ENCODE measurements at places on chromosomes 13 and 19.

- DNase-seq, result no peak
Observed at GRCh38 chr13:92362717-92363116, 863.9 kb upstream of the GPC6 start.

GRCh38 chr13:113148407-113148806 lies 10.0 kb upstream of the PROZ start:
- DNase-seq, result no peak

DNA sequence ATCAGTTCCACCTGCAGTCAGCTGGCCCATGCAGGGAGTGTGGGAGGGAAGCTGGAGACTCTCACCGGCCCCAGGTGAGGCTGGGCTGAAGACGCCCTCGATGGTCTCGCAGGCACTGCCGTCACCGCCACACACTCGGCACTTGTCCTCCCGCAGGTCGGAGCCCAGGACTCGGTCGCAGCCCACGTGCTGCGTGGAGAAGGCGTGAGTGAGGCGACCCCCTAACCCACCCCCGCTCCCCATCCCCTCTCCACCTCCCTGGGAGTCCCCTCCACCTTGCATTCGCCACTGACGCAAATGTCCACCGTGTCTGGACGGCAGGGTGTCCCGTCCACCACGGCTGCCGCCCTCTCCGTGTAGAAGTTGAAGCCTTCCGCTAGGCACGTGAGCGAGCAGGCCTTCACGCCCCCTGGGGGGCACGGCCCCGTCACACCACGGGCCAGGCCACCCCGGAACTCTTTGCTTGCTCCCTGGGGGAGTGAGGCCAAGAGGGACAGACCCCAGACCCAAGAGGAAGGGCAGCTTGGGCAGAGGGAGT lies 12.0 kb upstream of the MYO1F start:
- DNase-seq, result no peak

DNA sequence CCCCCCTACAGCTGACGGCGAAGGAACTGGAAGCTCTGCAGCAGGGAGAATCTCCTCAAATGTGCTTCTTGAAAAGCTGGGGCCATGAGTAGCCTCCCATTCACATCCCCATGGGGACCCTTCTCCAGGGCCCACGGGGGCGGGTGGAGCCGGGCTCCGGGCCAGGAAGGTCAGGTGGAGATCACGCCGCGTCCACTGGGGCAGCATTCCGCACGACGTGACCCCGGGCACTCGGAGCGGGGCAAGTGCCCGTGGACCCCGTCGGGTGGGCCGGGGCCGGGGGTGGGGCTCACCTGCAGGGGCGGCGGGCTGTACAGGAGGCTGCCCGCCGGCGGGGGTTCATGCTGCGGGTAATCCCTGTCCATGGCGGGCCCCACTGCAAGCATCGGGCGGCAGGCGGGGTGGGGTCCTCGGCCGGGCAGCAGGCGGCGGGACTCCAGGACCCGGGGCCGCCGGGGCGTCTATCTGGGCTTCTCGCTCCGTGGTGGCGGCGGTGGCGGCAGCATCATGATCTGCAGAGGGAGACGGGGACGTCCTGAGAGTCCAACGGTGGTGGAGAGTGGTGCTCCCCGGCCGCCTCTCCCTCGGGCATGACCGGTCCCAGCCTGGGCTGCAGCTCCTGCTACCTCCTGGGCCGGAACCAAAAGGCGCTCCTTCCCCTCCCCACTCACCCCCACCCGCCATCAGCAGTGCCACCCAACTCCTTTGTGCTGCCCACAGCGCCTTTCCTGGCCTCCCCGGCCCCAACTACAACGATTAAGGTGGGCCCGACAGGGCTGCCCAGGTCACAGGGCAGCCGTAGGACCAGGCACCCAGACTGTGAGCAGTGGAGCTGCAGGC lies 20.0 kb downstream of the SBNO2 start:
- DNase-seq, result no peak

DNA sequence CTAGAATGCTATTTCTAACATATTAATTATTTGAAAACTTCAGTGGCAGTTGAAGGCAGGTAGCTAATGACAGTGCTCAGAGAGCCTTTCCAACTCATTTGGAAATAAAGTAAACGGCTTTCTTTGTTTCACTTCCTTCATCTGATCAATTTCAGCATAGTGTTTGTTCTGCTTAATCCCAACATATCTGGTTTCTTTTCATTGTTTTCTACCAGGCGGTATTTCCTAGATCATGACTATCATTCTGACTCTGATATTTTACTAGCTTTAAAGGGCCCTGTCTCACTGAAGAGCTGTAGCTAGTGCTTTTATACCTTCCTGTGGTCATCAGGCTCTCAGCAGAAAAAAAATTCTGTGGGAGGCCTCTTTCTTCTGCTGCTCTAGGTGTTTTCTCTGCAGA lies 178.6 kb downstream of the RBM26 start:
- no peak for DNase-seq

DNA sequence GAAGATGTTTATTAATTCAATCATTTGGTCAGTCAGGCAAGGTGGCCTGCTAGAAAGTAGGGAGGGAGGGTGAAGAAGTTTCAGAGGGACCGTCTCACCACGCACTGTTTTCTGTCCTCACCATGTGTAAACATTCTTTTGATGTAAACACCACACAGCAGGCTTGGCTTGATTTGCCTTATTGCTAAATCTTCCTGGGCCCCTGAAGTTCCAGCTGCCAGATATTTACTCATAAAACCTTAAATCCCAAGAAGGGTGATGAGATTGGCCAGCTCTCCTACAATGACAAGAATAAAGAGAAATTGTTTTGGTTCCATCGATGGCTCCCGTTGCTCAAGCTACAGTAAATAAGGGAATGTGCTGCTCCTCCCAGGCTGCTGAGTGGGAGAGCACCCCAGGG lies 198.2 kb upstream of the TMTC4 start:
- no peak for DNase-seq

DNA sequence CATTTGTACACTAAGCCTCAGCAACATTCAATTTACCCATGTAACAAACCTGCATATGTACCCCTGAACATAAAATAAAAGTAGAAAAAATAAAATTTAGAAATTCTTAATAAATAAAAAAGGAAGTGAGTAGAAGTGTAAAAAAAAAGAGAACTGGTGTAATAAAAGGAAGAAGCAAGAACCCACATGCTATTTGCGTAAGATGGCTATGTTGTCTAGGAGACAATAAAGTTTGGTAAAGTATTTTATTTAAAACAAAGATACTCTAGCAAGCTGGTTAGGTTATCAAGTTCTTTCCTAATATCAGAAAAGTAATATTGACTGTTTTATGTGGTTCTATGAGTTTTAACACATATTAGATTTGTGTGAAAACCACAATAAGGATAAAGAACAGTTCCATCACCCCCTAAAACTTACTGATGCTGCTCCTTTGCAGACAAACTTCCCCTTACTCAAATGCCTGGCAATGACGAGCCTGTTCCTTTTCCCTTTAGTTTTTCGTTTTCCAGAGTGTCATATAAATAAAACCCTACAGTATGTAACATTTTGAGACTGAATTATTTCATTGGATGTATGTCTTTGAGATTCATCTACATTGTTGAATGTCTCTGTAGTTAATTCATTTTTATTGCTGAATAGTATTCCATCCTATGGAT lies 98.9 kb downstream of the TNFSF13B start:
- DNase-seq, result no peak

- DNase-seq, result peak; percentile 19
Observed at GRCh38 chr13:20772401-20773131, 1.2 kb downstream of the EEF1AKMT1 start.

DNA sequence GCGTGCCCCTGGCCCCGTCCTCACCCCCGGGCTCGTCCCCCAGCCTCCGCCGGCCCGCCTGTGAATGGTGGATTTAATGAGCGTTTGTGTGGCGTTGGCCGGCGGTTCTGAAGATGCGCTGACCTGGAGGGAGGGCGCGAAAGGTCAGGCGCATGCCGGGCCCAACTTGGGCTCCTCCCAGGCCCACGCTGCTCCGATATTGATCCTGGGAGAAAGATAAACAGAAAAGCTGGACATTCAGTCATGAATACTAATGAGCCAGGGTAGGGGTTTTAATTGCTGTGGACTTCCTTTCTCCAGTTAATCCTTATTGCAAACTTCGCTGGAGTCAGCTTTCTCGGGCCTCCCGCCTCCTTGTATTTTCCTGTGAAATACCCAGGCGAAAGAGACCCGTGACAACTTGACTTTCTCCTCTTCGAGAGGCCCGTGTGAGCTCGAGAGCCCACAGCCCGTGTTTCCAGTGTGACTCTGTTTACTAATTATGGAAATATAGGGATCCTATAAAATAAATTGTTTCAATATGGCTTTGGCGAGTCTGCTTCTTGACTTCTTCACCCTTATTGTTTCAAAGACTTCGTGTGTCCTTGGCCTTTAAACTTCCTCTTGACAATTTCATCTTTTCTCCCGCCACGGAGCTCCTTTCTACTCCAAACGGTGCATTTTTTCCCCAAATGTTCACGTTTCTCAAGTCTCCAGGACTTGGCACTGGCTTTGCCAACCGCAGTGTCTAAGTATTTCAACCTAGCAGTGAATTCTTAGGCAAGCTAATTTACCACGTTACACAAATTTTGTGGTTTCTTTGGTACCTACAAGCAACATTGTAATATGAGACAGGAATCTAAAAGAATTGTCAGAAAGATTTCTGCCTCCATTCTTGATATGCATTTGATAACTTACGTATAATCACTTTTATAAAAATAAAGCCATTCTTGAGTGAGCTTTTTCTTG lies 10.5 kb downstream of the ZIC2 start:
- no peak for DNase-seq

GRCh38 chr19:16327501-16327900 lies 2.9 kb downstream of the KLF2 start:
- DNase-seq, result peak; percentile 46

GRCh38 chr13:50850445-50850844 lies 7.0 kb upstream of the DLEU7 start:
- no peak for DNase-seq

GRCh38 chr19:42208612-42209011 lies 8.9 kb downstream of the DEDD2 start:
- no peak for DNase-seq

GRCh38 chr13:105518086-105518485 lies 1017.4 kb downstream of the EFNB2 start:
- no peak for DNase-seq

- no peak for DNase-seq
Observed at GRCh38 chr13:38384171-38384570, 34.5 kb downstream of the UFM1 start.

DNA sequence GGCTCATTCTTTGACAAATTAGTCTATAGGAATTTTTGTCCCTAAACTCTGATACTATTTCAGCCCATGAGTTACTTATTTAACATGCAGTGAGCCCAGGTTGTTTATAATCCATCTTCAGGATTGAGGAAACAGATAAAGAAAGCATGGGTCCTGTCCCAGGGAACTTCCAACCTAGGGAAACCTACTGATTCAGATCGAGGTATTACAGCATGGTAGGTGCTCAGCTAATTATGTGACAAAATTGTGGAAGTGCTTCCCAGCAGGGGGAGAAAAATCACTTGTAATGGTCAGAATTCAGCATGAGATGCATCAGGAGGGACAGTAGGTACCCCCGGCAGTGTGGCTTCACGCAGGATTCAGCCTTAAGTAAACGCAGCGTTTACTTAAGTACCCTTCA lies 171.3 kb downstream of the NUFIP1 start:
- no peak for DNase-seq

GRCh38 chr13:63636316-63636993 lies 2220.8 kb upstream of the PCDH20 start:
- DNase-seq, result no peak

DNA sequence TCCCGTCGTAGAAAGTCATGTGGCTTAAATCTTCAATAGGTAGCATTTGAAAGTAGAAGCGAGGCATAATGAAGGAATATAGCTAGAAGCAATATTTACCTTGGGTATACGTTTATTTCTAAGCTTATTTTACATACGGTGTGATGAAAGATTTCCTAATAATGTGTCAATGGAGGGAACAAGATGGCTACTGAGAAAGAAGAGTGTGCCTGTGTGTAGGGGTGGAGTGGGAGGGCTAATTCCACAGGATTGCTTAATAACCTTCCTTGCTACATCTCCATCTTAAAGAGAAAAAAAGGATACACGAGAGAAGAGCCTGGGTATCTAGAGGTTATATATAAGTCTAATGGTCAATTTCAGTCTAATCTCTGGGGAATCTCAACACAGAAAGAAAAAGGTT lies 2.0 kb downstream of the SPART start:
- DNase-seq, result no peak

- no peak for DNase-seq
Observed at GRCh38 chr13:108127406-108127805, 87.9 kb downstream of the LIG4 start.

DNA sequence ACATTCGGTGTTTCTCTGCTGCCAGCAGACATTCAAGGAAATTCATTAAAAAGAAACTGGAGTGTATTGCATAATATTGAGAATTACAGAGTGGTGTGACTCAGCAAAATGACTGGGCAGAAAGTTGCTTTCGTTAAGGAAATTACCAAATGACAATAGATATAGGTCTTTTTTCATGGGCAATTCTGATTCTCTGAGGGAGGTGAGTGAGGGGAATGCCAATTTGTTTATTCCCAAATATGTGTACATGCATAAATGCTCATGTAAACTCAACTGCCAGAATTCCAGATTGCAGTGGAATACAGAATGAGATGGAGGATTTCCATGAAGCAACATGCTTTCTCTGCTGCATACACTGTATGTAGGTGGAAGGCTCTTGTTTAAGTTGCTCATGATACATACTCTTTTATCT lies 1730.1 kb downstream of the SLITRK5 start:
- no peak for DNase-seq

- DNase-seq, result no peak
Observed at GRCh38 chr13:107713314-107713713, 502.0 kb downstream of the LIG4 start.

DNA sequence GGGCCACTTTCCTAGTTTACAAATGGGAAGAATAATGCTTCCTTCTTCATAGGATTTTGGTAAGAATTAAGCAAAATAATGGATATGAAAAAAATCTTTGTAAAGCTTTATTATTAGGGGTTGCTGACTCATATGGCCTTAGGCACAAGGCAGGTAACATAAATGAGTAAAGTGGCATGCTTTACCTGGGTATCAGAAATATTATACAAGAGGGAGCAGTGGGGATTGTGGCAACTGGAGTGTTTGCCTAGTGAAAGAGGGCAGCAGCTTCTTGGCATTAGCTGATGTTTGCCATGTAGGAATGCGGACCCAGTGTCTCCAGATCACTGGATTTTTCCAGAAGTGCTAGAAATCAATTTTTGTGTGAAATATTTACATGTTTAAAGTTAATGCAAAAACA lies 19.5 kb downstream of the WDFY2 start:
- no peak for DNase-seq

DNA sequence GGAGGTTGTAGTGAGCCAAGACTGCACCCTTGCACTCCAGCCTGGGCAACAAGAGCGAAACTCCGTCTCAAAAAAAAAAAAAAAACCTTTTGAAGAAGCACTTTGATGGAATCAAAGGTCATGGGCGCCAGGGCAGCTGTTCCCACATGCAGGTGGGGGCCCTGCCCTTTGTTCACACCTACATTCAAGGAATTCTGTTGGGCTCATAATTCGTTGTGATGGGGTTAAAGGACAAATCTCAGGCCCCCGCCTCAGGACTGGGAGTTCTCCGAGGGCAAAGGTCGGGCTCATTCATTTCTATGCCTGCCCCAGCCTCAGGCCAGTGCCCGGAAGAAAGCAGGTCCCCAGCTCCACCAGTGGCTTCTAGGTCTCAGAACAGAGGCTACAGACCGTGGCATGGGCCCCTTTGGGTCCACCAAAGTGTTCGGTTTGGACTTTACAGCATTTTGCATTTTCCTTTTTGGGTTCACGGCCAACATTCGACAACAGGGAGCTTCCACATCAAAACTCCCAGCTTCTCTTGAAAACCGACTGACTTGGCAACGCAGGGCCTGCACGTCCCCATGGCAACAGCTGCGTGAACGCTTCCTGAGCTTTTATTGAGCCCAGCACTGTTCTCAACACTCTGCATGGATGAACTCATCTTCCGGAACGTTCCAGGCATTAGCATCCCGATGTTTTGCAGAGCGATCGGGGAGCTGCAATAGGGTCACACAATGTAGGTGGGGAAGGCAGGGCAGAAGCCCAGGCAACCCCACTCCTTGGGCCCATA lies 10.1 kb upstream of the GTF2F1 start:
- no peak for DNase-seq
